Activated CD4-positive, CD25-positive, alpha-beta regulatory T cell treated with anti-CD3 and anti-CD28 coated beads, Interleukin-2, amount 50 U/mL, for 24 hours (primary cell): ENCODE measurements at places on chromosomes 2 and 18.
A peak's percentile ranks its signal among the peaks of the same experiment; 100 is the strongest.

- no peak for ATAC-seq
These were observed 273.1 kb downstream of the NAPG start for GRCh38 chr18:10798727-10799550.

DNA sequence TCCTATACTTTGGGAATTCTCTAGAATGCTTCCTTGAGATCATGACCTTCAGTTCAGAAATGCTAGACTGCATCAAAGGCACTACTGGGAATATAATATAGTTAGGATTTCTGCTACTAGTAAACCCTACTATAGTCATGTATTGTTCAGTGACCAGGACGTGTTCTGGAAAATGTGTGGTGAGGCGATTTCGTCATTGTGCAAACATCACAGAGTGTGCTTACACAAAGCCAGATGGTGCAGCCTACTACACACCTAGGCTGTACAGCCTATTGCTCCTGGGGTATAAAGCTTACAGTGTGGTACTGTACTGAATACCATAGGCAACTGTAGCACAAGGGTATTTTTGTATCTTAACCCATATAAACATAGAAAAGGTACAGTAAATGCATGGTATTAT, 13.0 kb downstream of the CXCR4 start:
- no peak for ATAC-seq

DNA sequence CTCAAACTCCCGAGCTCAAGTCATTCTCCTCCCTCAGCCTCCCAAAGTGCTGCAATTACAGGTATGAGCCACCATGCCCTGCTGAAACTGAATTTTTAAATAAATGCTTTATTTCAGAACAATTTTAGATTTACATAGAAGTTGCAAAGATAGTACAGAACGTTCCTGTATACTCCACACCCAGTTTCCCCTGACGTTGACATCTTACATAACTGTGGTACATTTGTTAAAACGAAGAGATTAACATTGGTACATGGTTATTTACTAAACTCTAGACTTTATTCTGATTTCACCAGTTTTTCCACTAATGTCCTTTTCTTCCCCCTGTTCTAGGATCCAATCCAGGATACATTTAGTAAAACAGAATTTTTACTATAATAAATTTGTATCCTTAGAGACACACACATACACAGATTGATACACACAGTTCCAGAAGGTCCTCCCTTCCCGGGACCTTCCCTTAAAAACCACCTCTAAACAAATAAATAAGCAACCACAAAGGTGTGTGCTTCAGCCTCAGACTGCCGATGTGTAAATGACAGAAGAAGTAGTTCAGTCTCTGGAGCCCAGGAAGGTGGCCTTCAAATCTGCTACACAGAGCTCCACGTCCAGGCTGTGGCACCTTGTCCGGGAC, 6.9 kb downstream of the NEU2 start:
- no peak for ATAC-seq

DNA sequence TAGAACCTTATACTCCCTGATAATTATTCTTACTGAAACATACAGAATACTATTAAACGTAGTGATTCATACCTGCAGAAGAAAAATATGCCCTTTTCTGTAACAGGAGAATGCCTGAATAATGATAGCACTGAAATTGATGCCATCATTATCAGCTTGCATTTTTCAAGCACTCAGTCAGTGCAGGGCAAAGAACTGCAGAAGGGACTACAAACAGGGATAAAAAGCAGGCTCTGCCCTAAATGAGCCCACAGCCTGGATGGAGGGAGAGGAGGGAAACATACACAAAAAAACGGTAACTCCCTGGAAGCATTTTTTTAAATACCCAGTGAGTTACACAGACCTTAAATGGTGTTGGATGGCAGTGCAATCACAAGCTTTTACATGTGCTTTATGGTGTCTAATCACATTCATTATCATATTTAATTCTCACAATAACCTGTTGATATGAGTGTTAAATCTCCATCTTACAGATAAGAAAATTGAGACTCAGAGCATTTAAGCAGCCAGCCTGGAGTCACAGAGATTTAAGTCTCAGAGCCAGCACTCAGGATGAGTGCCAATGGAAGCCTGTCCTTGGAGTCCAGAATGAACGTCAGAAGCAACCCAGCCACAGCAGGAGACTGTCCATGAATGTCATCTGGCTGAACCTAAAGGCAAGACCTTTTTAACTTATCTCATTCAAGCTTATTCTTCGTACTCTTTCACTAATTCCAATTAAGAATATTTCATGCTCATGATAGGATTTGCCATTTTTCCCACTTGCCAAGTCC, 139.3 kb upstream of the CTNNA2 start:
- no peak for ATAC-seq

- ATAC-seq: no peak
These were observed 32.9 kb upstream of the PPM1B start for GRCh38 chr2:44135771-44136170.

DNA sequence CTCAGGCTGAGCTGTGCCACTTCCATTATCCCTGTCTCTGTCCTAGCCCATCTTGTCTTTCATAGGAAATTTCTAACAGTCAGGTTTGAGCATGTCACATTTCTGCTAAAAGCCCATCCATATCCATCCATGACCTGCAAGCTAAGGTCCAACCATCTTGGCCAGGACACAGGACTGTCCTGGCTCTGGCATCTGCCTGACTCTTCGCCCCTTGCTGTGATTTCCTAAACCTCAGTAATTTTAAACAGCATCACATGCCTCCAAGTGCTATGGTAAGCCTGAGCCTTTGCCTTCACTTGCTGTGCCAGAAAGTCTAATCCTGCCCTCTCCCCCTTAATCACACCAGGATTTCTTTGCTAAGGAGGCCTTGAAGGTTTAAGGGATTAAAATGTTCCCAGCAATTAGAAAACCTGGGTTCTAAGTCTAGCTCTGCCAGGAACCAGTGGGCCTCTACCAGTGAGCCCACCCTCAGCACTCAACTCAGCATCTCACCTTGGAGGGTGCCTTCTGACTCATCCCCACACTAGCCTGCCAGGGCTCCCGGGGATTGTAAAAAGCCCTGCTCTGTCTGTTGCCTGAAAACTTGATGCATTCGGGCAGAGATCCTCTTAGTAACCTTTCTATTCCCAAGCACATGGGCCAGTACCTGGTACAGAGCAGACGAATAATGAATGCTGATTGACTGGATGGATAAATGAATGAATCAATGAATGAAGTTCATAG, 411.0 kb downstream of the LRATD1 start:
- ATAC-seq: no peak

- ATAC-seq: peak; percentile 88
These were observed 40.5 kb upstream of the NABP1 start for GRCh38 chr2:191637182-191638078.

DNA sequence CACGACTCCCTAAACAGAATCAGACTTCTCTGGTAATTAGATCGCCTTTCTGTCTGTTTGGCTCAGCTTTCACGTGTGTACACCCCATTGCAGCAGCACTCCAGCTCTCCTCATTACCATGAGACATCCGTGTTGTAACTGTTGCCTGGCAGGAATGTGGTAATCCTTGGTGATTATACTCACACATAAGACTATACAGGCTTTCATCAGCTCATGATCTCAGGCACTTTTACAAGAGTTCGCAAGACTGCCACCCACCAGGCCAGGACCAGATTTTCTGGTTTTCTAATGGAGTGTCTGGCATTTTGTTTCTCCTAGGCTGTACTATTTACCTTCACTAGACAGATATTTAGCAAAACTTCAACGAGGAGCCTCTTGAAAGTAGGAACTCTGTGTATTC, 50.2 kb downstream of the ACVR1 start:
- ATAC-seq: no peak

DNA sequence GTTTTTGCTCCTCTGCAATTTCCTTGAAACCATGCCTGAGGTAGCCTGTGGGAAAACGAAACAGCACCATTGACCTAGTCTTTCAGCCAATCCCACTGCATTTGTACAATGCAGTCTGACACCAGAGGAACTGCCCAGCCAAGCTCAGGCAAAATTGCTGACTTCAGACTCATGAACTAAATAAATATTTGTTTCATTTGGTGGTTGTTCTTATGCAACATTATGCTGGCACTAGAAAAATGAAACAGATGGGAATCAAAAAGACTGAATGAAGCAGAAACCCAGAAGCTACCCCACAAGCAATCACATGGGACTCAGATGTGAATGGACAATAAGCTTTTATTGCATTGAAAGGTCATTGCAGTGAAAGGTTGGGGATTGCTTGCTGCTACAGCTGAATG, 1.7 kb downstream of the NAT8 start:
- no peak for ATAC-seq

- no peak for ATAC-seq
These were observed 667.6 kb upstream of the SLC8A1 start for GRCh38 chr2:41119489-41119888.

DNA sequence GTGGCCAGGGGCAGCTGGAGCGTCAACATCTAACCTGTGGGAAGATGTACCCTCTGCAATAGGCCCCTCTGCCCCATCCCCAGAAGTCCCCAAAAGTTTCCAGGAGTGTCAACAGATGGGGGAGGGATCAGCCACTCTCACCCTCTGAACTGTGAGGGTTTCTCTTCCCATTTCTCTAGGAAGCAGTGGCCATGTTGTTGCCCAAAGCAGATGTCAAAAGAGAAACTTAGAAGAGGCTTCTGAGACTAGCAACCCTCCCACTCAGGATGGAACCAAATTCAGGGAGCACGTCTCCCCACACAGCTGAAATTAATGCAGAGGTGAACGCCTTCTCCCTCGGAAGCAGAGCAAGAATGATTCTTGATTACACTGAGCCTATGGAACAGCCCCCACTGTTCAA, 70.3 kb downstream of the ARL4C start:
- no peak for ATAC-seq

- no peak for ATAC-seq
These were observed 28.8 kb downstream of the STEAP3 start for GRCh38 chr2:119252186-119253113.

GRCh38 chr2:64854773-64855237, 134.4 kb upstream of the SLC1A4 start:
- ATAC-seq: no peak

GRCh38 chr2:54336977-54337255, 80.9 kb upstream of the TSPYL6 start:
- ATAC-seq: no peak
